ENCODE measurements at places on chromosomes 5 and 9.

GRCh38 chr5:133839090-133839489, 129.3 kb downstream of the C5orf15 start:
- no peak for DNase-seq

GRCh38 chr5:107464876-107465275, 205.9 kb downstream of the EFNA5 start:
- DNase-seq = no peak

GRCh38 chr5:30030101-30030500, 1163.4 kb upstream of the CDH6 start:
- no peak for DNase-seq

GRCh38 chr5:109486200-109486804, 76.5 kb upstream of the PJA2 start:
- no peak for DNase-seq

DNA sequence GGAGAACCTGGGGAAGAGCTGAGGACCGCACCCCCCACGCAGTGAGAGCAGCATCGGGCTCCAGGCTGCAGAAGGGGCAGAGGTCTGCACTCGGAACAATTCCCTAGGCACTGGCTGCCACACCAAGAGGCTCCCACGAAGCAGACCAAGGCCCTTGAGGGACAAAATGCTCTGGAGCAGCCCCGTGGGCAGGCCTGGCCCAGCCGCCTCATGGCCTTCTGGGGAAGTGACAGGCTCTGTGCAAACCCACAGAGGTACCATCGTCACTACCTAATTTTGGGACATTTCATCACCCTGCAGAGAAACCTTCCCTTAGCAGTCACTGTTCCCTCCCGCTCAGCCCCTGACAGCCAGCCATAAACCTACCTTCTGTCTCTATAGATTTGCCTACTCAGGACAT, 15.9 kb downstream of the FBXW5 start:
- no peak for DNase-seq

GRCh38 chr5:81268521-81269196, 32.7 kb upstream of the ZCCHC9 start:
- no peak for DNase-seq

- DNase-seq = no peak
Observed at GRCh38 chr5:133523013-133523658, 89.2 kb downstream of the FSTL4 start.

DNA sequence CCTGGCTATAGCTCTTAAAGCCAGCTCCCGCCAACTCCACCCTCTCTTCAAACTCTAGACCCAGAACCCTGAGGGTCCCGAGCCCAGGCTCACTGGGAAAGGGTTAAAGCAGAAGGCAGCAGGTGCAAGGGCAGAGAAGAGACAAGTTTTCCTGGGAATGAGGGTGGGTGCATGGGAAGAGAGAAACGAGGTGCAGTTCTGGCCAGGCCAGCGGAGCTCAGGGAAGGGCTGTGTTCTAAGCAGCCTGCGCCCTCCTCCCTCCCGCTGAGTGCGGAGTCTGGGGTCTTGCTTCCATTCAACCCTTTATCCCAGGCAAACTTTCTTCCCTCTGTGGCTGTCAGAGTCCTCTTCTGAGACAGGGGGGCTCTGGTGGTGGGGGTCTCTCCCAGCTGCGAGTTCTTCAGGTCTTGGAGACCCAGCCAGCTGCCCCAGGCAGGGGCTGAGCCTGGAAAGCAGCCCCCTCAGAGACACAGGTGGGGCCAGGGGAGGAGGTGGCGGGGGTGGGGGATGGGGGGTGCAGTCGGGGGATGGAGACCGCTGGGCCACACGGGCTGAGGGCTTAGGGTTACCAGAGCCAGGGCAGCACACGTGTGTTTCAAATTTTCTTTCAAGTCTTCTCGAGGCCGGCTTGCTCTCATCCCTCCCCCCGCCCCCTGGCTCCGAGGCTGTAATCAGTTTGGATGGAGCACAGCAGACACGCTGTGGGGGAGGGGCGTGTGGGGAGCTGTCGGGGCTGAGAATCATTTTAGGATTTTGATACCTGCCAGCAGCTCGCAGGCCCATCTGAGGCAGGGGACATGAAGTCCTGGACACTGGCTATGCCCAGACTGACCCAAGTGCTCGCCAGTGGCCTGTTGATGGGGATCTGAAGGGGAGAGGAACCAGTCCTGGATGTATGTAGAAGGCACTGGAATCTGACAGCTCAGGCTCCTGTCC, 169.6 kb upstream of the SMIM23 start:
- no peak for DNase-seq
